Stimulated activated CD4-positive, alpha-beta T cell treated with anti-CD3 and anti-CD28 coated beads, Interleukin-1b, Interleukin-23, amount 100 ng/mL, for 1 hour (primary cell): ENCODE measurements at places on chromosomes 11 and 22.

GRCh38 chr11:96124155-96124554 is 200.2 kb upstream of the MTMR2 start:
- DNase-seq = no peak

DNA sequence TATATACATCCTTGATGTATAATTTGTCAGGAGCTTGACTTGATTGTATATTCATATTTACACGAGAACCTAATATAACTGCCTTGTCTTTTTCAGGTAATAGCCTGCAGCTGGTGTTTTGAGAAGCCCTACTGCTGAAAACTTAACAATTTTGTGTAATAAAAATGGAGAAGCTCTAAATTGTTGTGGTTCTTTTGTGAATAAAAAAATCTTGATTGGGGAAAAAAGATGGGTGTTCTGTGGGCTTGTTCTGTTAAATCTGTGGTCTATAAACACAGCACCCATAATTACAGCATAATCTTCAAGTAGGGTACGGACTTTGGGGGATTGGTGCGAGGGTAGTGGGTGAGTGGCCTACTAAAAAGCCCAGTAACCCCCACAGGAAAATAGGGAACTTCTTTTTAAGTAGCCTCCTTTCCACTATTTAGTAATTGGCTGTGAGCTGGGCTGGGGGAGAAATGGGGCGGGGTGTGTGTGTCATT is 7.5 kb downstream of the MALAT1 start:
- no peak for DNase-seq

DNA sequence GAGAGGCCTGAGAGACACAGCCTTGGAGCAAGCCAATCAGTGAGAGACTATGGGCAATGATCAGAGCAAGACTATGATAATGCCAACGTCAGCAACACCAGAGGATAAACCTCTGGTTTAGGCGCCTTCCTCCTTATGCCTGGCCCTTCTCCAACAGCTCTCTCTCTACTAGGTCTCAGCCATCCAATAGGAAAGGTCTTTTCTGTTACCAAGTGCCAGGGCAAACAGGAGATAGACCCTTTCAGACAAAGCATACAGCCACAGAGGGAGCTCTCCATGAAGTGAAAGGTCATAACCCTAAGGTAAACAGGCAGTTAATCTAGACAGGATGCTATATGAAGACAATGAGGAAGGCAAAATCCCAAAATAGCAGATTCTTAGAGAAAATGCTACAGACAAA is 9.5 kb downstream of the STK33 start:
- no peak for DNase-seq

- no peak for DNase-seq
Observed at GRCh38 chr11:102843489-102843888, at the start of gene MMP3. Gene MMP3, minus strand, starts transcription at chr11:102843609. Its CDS starts 63 bp downstream, at chr11:102843546.

DNA sequence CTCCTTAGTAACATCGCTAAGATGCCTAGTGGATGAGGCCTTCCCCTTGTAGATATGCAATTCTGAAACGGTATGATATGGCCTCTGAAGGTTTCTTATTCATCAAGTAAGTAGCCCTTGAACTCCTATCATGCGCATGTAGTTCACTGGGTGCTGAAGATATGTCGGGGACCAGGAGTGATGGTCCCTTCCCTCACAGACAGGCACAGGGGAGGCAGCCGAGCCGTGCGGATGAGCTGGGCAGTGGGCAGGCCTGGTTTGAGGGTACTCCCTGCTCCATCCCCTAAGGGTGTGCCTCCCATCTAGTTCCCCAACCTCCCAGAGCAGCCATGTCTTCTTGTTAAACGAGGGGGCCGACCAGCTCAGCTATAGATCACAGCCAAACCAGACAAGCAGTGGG is 40.1 kb downstream of the TP53I11 start:
- no peak for DNase-seq

GRCh38 chr11:59804061-59804460 is 6.5 kb downstream of the MRPL16 start:
- no peak for DNase-seq

DNA sequence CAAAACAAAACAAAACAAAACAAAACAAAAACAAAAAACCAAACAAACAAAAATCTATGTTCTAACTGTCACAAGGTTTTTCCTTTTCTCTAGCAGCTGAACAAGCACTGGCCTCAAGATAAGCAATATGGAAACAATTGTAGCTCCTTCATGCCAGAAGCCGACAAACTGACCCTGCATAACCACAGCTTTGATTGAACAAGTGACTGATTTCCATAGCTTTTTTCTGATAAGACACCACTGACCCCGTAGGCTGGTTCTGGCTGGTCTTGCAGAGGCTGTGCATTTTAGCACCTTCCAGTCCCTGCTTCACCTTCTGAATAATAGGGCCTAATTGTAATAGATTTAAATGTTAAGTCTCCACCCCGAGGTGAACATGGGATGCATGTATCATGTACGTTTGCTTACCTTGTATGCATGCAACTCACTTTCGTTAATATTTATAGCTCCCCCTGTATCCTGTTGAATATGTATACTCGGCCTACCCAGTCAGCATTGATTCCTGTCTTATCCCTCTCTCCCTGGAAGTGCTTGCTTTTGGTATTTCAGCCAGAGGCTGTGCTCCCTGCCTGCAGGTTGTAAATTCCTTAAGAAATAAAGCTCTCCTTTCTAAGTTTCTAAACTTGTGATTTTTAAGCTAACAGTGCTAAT is 49.6 kb downstream of the CNTF start:
- DNase-seq = no peak

DNA sequence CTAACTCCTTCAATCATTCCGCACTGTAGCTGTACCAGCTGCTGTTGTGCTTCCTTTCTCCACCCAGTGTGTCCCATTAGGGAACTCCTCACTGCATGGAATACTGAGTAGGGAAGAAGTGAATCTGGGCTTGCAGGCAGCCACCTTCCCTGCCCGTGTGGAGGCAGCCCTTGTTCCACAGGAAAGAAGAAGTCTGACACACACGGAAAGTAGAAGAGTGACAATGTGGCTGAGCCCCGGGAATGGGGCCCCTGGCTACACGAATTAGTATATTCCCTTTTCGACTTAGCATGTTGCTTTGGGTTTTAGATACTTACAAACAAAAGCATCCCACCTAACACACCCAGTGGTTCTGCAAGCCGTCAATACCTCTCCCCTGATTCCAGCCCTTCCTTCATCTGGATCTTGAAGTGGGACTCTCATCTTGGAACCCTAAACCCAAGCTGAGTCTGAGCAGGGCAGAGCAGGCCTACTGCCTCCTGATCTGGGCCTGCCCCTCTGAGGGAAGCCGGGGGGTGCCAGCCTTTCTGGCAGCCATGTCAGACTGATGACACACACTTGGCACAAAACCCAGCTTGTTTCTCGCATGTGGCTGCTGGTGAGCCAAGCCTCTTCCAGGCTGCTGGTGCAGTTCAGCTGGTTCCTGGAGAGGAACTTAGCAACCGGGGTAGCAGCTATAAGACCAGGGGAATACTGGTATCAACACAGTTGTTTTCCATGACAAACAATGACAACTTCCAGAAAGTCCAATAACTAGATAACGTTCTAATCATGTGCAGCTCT is 71.6 kb downstream of the C11orf58 start:
- no peak for DNase-seq
